Testis (tissue), 5 donors: ENCODE measurements at places on chromosomes 12 and 14. TPM values are rescaled to one million over a fixed set of nuclear protein-coding genes. Genes with fewer than 3 reads are reported as not detected.

DNA sequence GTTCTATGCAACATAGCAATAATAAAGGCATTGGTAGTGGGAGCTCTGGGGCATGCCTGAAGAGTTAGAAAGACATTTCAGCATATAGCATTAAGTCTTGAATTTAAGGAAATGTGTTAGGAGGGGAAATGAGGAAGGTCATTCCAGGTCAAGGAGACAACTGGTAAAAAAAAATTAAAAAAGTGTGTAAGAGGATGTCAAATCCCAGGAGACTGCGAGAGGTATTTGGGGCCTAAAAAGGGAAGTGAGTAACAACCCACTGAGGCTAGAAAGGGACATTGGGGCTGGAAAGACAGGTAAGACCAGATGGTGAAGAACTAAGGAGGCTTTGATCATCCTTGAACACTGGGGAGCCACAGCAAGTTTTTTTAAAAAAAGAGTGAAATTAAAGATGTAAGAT lies 152.9 kb downstream of the SLC25A21 start:
- H3K27me3 ChIP-seq: no peaks in the 10 kb centered on the region
- H3K4me1 ChIP-seq: no peaks in the 10 kb centered on the region
- H3K27ac ChIP-seq: no peak overlapping the region

GRCh38 chr14:35390577-35391387 lies 13.8 kb downstream of the NFKBIA start:
- peaks cover 6% of the 10 kb centered on the region for H3K4me1 ChIP-seq
- H3K27ac ChIP-seq: no peak overlapping the region
- DNase-seq: no peak
- no peaks in the 10 kb centered on the region for H3K36me3 ChIP-seq
- no peaks in the 10 kb centered on the region for H3K27me3 ChIP-seq

- H3K4me3 ChIP-seq: peak within 1 kb of the TSS; percentile 81
- peak; percentile 94 for DNase-seq
- H3K4me1 ChIP-seq: peaks cover 22% of the 10 kb centered on the region
- peak within 1 kb of the TSS; percentile 94 for H3K27ac ChIP-seq
- H3K27me3 ChIP-seq: no peaks in the 10 kb centered on the region
- H3K36me3 ChIP-seq: no peaks in the 10 kb centered on the region
These were observed at the start of gene TUBA1C for GRCh38 chr12:49264873-49265792. TSS of gene TUBA1C (plus strand) at chr12:49265082. CDS start at chr12:49265182, 100 bp downstream.

GRCh38 chr14:102778338-102779083 lies 1.3 kb downstream of the TRAF3 start:
- H3K27me3 ChIP-seq: no peaks in the 10 kb centered on the region
- H3K4me1 ChIP-seq: peaks cover 18% of the 10 kb centered on the region
- no peak for DNase-seq
- H3K27ac ChIP-seq: peak overlapping the region; percentile 90

DNA sequence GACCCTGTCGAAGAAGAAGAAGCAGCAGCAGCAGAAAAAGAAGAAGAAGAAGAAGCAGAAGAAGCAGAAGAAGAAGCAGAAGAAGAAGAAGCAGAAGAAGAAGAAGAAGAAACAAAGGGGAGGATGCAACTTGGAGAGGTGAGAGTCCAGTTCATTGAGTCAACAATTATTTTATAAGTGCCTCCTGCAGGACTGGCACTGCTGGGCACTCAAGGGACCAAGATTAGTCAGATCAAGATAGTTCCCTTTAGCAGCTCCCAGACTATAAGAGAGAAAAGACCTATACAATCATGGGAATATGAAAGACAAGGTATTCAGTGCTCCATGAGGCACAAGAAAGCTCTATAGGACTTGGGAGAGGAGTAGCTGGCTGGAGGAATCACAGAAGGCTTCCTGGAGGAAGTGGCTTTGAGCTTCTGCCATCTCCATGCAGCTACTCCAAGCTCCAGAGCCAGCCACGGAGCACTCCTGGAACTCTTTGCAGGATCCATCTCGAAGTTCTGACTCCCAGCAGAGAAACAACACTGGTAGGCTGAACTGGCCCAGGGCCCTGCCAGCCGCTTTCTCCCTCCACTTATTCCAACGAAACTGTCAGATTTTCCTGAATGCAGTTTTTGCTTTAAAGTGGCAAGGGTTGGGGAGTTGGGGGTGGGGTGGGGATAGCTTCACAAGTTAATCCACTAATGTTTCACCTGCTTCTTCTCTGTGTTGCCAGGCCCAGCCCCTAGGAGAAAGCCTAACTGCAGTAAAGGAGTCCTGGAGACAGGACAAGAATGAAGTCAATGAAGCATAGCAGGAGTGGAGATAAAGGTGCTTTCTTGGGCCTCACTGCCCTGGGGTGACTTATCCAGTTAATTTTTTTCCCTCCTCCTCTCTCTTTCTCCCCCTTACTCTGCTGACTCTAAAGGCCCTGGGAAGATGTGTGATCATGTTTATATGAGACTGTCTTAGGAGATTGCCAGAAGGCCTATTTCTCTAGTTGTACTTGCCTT lies 140.1 kb upstream of the PARP11 start:
- H3K27me3 ChIP-seq: no peaks in the 10 kb centered on the region
- no peak overlapping the region for H3K27ac ChIP-seq
- DNase-seq: no peak
- no peaks in the 10 kb centered on the region for H3K36me3 ChIP-seq
- no peaks in the 10 kb centered on the region for H3K4me1 ChIP-seq

DNA sequence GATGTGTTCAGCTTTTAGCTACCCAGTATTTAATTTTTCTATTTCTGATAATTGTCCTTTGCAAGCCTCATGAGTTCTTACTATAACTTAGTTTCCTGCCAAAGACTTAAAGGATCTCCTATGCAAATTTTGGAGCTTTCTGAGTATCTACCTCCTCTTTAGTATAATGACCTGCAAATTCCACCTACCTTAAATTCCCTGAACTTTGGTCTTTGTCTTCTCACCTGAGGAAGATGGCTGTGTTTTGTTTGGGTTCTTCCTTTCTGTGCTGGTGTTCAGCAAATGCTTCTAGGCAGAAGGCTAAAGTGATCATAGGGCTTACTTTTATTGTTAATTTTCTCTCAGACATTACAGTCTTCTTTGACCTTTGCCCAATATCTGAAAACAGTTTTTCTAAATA lies 142.8 kb downstream of the FUT8 start:
- no peak for DNase-seq
- H3K4me3 ChIP-seq: no peak overlapping the region
- no peaks in the 10 kb centered on the region for H3K36me3 ChIP-seq

GRCh38 chr12:130375296-130376287 lies 37.9 kb downstream of the PIWIL1 start:
- DNase-seq: no peak
- H3K27me3 ChIP-seq: no peaks in the 10 kb centered on the region
- no peaks in the 10 kb centered on the region for H3K4me1 ChIP-seq
- no peaks in the 10 kb centered on the region for H3K36me3 ChIP-seq
- no peak overlapping the region for H3K27ac ChIP-seq
- no peak overlapping the region for H3K4me3 ChIP-seq

- H3K27ac ChIP-seq: no peak overlapping the region
- no peak for DNase-seq
- no peaks in the 10 kb centered on the region for H3K27me3 ChIP-seq
These were observed 116.5 kb downstream of the PAH start for GRCh38 chr12:102800565-102800964.

GRCh38 chr12:39357041-39357440 lies 85.9 kb downstream of the KIF21A start:
- no peaks in the 10 kb centered on the region for H3K27me3 ChIP-seq
- H3K36me3 ChIP-seq: no peaks in the 10 kb centered on the region
- H3K4me3 ChIP-seq: no peak overlapping the region
- no peak overlapping the region for H3K27ac ChIP-seq

DNA sequence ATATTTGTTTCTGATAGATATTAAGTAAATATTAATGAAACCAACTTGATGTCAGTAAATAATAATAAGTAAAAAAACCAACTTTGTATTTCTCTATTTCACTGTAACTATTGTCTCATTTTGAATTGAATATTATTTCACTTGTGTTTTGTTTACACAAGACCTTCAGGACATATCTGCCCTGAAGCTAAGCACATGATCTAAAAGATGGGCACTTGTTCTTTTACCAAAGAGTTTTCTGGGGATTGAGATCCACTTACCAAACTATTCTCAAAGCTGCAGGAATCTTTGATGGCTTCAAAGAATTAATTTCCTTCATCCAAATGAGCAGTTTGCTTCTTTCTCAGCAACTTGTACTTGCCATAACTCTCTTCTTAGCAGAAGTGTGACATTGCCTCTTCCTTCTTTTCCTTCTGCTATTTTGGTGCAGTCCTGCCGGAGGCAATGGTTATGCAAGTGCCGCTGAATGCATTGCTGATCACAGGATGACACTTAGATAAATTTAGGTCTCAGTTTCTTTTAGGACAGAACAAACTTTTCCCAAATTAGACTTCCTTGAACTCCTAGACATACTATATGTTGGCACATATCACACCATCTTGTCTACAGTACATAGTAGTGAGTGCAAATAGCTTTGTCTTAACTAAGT lies 9.2 kb downstream of the FAR2 start:
- H3K4me3 ChIP-seq: no peak overlapping the region
- H3K27ac ChIP-seq: no peak overlapping the region
- no peaks in the 10 kb centered on the region for H3K36me3 ChIP-seq

GRCh38 chr12:109110988-109111495 lies 5.3 kb upstream of the ACACB start:
- peak overlapping the region; percentile 53 for H3K4me3 ChIP-seq
- H3K27me3 ChIP-seq: no peaks in the 10 kb centered on the region
- no peaks in the 10 kb centered on the region for H3K36me3 ChIP-seq
- peaks cover 50% of the 10 kb centered on the region for H3K4me1 ChIP-seq
- H3K27ac ChIP-seq: peak overlapping the region; percentile 81

GRCh38 chr12:28893365-28893764 lies 255.7 kb upstream of the FAR2 start:
- H3K4me1 ChIP-seq: no peaks in the 10 kb centered on the region
- H3K27ac ChIP-seq: no peak overlapping the region
- no peak overlapping the region for H3K4me3 ChIP-seq
- no peak for DNase-seq
- H3K36me3 ChIP-seq: no peaks in the 10 kb centered on the region

GRCh38 chr14:104130974-104131651 lies 7.3 kb upstream of the KIF26A start:
- peak; percentile 49 for DNase-seq
- H3K27ac ChIP-seq: no peak overlapping the region

DNA sequence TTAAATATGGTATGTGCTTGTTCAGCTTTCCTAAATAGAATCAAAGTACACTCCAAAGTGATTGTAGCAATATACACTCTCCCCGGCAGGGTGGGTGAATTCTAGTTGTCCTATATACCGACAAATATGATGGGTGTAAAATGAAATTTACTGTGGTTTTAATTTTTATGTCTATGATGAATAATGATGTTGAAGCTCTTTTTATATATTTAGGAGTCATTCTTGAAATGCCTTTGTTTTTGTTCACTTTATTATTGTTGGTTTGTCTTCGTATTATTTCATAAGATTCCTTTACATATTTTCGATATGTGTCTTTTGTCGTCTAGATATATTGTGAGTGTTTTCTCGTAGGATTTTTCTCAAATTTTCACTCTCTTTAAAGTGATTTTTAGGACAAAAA lies 105.7 kb downstream of the PDE3A start:
- no peaks in the 10 kb centered on the region for H3K4me1 ChIP-seq
- H3K36me3 ChIP-seq: no peaks in the 10 kb centered on the region
- H3K4me3 ChIP-seq: no peak overlapping the region
- H3K27me3 ChIP-seq: no peaks in the 10 kb centered on the region
- H3K27ac ChIP-seq: no peak overlapping the region

- no peaks in the 10 kb centered on the region for H3K27me3 ChIP-seq
- H3K36me3 ChIP-seq: no peaks in the 10 kb centered on the region
- no peak overlapping the region for H3K4me3 ChIP-seq
- DNase-seq: no peak
- no peak overlapping the region for H3K27ac ChIP-seq
These were observed 76.7 kb downstream of the PEBP1 start for GRCh38 chr12:118212606-118213005.

- no peaks in the 10 kb centered on the region for H3K4me1 ChIP-seq
- no peak overlapping the region for H3K4me3 ChIP-seq
- no peak overlapping the region for H3K27ac ChIP-seq
- no peaks in the 10 kb centered on the region for H3K27me3 ChIP-seq
These were observed 158.5 kb upstream of the RTL1 start for GRCh38 chr14:101062065-101062450.

DNA sequence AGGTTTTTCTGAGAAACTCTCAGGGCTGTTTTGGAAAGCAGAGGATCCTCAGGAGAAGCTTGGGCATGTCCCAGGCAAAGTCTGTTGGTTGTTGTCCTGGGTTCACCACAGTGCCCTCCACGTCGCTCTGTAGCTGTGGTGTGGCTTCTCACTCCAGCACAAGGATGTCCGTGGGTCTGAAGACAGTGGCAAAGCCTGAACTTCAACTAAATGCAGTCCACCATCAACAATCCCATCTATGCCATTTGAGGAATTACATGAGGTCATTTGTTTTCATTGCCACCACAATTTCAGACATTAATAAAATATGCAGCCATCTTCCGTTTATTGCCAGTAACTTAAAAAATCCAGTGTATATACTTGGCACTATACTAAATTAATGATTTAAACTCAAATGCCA lies 272.1 kb downstream of the LRIG3 start:
- H3K36me3 ChIP-seq: no peaks in the 10 kb centered on the region
- no peaks in the 10 kb centered on the region for H3K4me1 ChIP-seq
- no peak for DNase-seq
- no peak overlapping the region for H3K4me3 ChIP-seq
- no peaks in the 10 kb centered on the region for H3K27me3 ChIP-seq

- no peaks in the 10 kb centered on the region for H3K36me3 ChIP-seq
- H3K27me3 ChIP-seq: no peaks in the 10 kb centered on the region
- no peak overlapping the region for H3K27ac ChIP-seq
- DNase-seq: no peak
These were observed 72.5 kb downstream of the LGMN start for GRCh38 chr14:92675976-92676375.

DNA sequence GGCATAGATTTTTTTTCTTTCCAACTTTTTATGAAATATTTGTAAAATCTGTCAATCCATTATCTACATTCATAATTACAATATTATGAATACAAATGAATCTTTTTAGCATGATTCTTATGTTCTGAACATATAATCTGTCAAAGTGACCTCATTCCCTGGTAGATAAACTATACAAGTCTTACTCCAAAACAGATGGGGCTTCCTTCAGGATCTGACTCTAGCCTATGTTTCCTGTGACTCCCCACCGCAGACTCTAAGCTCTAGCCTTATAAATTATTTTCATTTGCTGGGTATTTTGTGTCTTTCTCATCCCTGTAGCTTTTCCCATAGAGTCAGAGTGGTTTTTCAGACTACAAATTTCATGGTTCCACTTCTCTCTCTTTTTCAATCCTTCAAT lies 202.1 kb upstream of the KITLG start:
- no peak overlapping the region for H3K4me3 ChIP-seq
- H3K27ac ChIP-seq: no peak overlapping the region
- H3K27me3 ChIP-seq: no peaks in the 10 kb centered on the region
- no peaks in the 10 kb centered on the region for H3K36me3 ChIP-seq
- DNase-seq: no peak
- no peaks in the 10 kb centered on the region for H3K4me1 ChIP-seq

- no peak for DNase-seq
- H3K4me1 ChIP-seq: no peaks in the 10 kb centered on the region
- no peak overlapping the region for H3K27ac ChIP-seq
- H3K36me3 ChIP-seq: no peaks in the 10 kb centered on the region
These were observed 222.2 kb downstream of the ITPR2 start for GRCh38 chr12:26610774-26611173.

The SSPN gene
- 41.6 TPM for total RNA-seq

The CNTN1 gene
- total RNA-seq: 12.0 TPM

The OASL gene
- 0.74 TPM for total RNA-seq

The AMIGO2 gene
- total RNA-seq: 53.2 TPM

The TAS2R30 gene
- total RNA-seq: 11.3 TPM

The POU6F1 gene
- 7.6 TPM for total RNA-seq

The RPGRIP1 gene
- 38.9 TPM for total RNA-seq

The BIN2 gene
- total RNA-seq: 10.9 TPM

The INHBE gene
- total RNA-seq: 0.24 TPM

The BHLHE41 gene
- total RNA-seq: 23.8 TPM

The KLHL33 gene
- 1.6 TPM for total RNA-seq

The TPI1 gene
- 347 TPM for total RNA-seq

The OR6C2 gene
- total RNA-seq: not detected

The KRT75 gene
- 0.19 TPM for total RNA-seq

The CYP46A1 gene
- 4.6 TPM for total RNA-seq

The ACRBP gene
- 172 TPM for total RNA-seq
